ENCODE measurements at places on chromosomes 7 and 10. TPM values are rescaled to one million over a fixed set of nuclear protein-coding genes. Genes with fewer than 3 reads are reported as not detected.

GRCh38 chr7:140196361-140197217 lies 19.8 kb upstream of the KDM7A start:
- DNase-seq: peak; percentile 63

- DNase-seq: peak; percentile 11
Measured at GRCh38 chr7:13743226-13743625, 246.2 kb downstream of the ETV1 start.

DNA sequence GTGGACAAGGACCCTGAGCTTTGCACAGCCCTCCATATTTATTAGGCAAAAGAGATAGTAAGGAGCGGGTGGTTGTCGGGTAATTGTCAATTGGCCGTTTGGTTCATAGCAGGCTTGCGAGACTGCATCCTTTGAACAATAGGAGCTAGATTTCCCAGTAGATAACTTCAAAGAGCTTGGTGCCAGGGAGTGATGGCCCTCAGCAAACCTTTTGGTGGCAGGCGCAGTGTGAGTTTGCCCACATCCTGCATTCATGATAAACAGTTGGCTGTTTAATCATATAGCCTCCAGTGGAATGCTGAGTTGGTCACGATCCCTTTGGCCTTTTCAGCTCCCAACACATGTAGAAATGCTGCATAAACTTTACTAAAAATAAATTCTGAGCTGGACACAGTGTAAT lies 156.9 kb downstream of the AKR1D1 start:
- DNase-seq: peak; percentile 38

DNA sequence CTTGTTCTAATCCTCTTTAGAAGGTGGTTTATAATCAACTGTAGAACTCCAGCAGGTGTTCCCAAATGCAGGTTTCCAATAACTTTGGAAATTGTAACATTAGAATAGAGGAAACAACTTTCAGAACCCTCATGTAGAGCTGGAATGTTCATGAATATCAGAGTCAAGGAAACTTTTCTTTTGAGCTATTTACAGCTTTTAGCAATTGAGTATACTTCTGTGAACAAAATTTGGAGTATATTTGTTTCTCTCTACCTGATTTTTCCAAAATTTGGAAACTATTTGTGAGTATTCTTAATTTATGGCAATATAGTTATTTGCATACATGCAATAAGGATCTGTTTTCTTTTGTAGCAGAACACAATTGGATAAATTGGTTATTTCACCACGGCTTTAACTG lies 2.8 kb upstream of the CFAP43 start:
- DNase-seq: no peak

GRCh38 chr10:32149252-32149955 lies 93.2 kb upstream of the KIF5B start:
- peak; percentile 83 for DNase-seq

Gene SLC18A2
- not detected for total RNA-seq

Gene CCDC3
- 2.0 TPM for total RNA-seq

- no peak for DNase-seq
Measured at GRCh38 chr7:52355053-52355452, 680.4 kb upstream of the POM121L12 start.

- DNase-seq: no peak
Measured at GRCh38 chr7:154853063-154853726, 149.7 kb downstream of the PAXIP1 start.

Gene CYP3A7
- total RNA-seq: not detected

DNA sequence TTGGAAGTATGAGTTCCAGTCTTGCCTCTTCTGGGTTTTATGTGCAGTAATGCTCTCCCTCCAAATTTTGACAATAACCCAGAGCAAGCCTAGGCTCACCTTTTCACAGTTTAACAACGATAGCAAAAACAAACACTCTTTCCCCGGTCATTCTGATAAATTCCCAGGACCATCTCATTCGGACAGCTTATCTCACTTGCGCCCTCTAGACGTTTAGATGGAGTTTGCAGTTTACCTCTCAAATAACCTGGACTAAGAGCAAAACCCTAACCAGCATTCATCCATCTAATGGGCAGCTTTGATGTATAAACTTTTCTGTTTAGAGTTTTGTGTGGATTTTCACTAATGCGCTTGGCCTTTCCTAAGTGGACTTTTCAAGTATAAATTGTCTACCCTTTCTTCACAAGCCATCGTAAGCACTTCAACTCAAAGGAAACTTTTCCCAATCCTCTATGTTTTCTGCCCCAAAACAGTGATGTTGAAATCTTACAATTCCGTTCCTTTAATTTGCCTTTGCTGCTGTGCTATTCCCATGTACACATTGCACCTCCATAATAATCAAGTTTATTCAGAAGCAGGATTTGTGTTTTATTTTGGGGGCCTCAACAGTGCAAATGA lies 114.9 kb downstream of the HDAC9 start:
- peak; percentile 46 for DNase-seq

Gene IFIT5
- 57.4 TPM for total RNA-seq

DNA sequence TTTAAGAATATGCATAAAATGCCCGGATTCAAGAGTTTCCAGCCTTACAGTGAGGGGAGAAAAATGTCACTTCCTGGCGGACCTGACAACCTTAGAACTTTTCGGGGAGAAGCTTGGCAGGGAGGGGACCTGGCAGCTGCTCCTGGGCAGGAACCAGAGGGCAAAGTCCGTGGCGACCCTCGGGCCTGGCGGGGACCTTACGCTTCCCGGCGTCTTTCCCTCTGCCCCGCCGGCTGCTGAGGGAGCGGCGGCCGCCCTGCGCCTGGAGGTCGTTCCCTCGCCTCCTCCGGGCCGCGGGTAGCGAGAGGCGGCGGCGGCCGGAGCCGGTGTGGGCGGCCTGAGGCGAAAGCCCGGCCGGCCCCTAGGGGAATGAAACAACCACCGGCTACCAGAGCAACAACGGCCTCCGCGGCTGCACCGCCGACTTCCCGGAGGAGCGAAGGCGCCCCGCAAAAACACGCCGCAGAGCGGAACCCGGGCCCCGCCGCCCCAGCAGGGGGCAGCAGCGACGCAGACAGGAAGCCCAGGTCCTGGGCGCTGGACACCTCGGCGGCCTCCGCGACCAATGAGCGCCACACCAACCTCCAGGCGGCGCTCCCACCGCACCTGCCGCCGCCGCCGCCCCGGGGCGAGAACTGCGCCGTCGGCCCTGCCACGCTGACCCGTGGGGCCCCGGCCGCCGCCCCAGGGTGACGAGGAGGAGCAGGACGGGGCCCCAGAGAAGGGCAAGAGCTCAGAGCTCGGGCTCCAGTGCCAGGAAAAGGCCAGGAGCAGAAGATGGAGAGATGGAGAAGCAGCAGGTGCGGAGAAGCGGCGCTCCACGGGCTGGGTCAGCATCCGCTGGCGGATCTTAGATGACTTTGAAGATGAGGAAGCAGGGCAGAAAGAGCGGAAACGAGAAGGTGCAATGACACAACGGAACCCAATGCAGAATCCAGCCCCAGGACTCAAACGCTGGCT lies 10.5 kb upstream of the ACSM6 start:
- DNase-seq: peak; percentile 77
